CD4-positive, alpha-beta T cell treated with Interleukin-4 for 1 hour (primary cell): ENCODE measurements at places on chromosomes 5 and 9.

DNA sequence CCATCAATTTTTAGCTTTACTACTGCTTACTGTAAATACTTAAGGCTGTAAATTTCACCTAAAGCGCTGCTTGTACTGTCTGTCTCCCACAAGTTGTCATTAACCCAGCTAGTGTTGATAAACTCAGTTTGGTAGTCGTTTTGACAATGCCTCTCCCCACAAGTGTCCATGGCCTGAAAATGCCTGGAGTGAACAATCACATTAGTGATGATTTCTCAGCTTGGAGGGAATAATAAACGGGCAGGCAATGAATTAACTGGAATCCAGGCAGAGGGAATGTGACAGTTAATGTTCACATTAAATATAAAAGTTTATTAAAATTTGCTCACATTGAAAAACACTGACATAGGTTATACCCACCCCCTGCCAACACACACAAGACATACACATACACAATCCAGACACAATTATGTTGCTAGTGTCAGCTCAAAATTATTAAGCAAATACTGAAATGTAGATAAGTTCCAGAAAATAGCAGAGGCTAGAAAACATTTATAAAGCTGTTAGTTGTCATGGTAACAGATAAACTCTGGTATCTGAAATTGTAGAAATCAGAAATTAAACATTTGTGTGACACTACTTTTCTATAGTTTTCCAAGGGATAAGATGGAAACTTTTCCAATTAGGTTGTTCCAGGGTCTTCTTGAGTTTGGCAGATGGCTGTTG, 341.9 kb downstream of the DIRAS2 start:
- no peak for DNase-seq

DNA sequence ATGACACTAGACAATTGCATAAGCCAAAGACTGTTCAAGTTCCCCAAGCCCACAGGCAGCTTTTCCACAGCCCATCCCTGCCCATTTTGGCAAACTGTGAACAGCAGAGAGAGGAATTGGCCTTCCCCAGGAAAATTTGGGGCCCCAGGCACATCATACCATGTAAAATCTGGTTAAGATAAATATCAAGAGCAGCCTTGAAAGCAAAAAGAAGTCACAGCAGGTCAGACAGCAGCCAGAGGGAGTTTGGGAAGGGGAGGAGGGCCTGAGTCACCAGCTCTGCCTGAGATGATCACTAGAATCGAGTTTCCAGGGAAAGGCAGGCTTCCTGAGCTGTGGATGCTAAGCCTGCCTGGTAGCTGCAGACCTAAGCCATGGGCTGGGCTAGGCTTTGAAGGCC, 179.2 kb downstream of the RFK start:
- no peak for DNase-seq

GRCh38 chr5:65047948-65048690, 279.4 kb downstream of the CWC27 start:
- no peak for DNase-seq

GRCh38 chr5:35771839-35772238, 84.9 kb upstream of the IL7R start:
- DNase-seq: no peak

- DNase-seq: no peak
These were observed 157.6 kb upstream of the IRX2 start for GRCh38 chr5:2909035-2909434.

DNA sequence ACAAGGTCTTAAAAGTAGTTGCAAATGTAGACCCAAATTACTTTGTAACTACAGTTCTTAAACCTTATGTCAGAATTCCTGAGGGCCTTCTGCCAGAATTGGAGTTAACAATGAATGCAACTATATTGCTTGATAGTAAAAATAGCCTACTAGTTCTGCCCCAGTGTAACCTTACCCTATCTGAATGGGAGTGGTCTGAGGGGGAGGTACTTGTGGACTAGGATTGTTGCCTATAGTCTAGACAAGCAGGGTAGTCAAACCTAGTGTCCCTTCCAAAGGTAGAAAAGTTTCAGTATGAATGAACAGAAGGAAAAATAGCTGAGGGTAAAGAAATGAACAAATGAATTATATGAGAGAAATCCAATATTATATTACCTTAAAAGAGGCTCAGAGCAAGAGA, 242.2 kb downstream of the PJA2 start:
- DNase-seq: no peak

DNA sequence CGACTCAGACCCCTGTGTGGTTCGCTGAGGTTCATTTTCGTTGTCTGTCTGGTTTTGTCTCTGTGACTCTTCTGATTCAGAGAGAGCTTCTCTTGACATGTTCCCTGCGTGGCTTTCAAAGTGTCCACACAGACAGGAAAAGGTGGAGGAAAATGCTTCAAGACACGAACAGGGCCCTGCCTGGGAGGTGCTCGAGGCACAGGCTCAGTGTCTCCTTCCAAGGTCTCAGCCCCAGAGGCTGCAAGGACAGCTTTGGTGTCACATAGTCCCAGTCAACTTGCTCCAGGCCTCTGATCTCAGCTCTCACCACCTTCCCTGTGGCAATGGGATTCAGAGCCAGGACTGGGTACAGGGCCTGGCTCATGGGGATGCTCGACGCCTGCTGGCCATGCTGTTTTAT, 51.6 kb upstream of the SARDH start:
- no peak for DNase-seq

GRCh38 chr5:78568212-78568611, 80.4 kb downstream of the LHFPL2 start:
- no peak for DNase-seq
